Peyer's patch (tissue), 4 donors: ENCODE measurements at places on chromosomes 2 and 18. TPM values are rescaled to one million over a fixed set of nuclear protein-coding genes. Genes with fewer than 3 reads are reported as not detected.

The KIDINS220 gene
- total RNA-seq: 88.3 TPM

The GRB14 gene
- 3.1 TPM for total RNA-seq

The SLC39A6 gene
- total RNA-seq: 13.0 TPM

The SCN3A gene
- 1.3 TPM for total RNA-seq

The AGAP1 gene
- 55.7 TPM for total RNA-seq

The CCL20 gene
- total RNA-seq: 4.0 TPM

The ZNF638 gene
- 155 TPM for total RNA-seq
